ENCODE measurements at places on chromosomes 5 and 9.

DNA sequence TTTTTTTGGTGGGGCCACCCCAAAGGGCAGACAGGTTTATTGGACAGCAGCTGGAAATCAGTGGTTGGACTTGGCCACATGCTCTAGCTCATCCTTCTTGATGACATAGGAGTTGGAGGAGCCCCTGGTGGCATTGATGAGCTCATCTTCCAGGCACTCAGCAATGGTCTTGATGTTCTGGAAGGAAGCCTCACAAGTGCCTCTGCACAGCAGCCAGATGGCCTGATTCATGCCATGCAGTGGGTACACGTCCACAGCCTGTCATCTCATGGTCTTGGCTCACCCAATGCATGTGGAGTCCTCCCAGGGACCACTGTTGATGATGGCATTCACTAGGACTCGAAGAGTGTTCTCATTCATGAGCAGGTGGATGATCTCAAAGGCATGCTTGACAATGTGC, 11.3 kb upstream of the RCL1 start:
- DNase-seq = no peak

GRCh38 chr5:1549475-1550030, 25.8 kb upstream of the LPCAT1 start:
- DNase-seq = no peak

DNA sequence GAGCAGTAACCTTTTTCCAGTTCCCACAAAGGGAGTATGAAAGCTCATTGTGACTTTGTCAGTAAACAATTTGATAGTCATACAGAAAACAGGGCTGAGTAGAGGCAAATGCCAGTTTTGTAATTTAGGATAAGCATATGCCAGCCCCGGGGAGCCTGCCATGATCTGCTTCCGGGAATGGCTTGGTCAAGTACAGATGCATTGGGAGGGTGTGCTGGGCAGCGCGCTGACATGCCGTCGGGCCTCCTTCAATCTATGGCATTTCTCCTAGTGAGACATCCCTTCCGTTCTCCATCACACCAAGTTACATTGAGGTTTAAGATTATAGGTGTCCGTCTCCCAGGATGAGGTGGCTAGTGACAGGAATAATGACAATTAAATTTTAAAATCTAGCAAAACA, 48.6 kb downstream of the GNA14 start:
- no peak for DNase-seq

DNA sequence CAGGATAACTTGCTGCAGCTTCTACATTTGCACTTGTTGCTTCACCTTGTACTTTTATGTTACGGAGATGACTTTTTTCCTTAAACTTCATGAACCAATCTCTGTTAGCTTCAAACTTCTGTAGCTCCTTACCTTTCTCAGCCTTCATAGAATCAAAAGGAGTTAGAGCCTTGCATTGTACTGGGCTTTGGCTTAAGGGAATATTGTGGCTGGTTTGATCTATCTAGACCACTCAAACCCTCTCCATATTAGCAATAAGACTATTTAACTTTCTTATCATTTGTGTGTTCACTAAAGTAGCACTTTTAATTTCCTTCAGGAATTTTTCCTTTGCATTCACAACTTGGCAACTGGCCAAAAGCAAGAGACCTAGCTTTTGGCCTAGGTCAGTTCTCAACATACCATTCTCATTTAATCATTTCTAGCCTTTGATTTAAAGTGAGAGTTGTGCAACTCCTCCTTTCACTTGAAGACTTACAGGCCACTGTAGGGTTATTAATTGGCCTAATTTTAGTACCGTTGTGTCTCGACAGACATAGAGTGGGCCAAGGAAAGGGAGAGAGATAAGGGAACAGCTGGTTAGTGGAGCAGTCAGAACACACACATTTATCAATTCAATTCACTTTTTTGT, 63.7 kb downstream of the SHOC1 start:
- DNase-seq = no peak

GRCh38 chr5:133775584-133776304, 163.4 kb upstream of the FSTL4 start:
- no peak for DNase-seq

DNA sequence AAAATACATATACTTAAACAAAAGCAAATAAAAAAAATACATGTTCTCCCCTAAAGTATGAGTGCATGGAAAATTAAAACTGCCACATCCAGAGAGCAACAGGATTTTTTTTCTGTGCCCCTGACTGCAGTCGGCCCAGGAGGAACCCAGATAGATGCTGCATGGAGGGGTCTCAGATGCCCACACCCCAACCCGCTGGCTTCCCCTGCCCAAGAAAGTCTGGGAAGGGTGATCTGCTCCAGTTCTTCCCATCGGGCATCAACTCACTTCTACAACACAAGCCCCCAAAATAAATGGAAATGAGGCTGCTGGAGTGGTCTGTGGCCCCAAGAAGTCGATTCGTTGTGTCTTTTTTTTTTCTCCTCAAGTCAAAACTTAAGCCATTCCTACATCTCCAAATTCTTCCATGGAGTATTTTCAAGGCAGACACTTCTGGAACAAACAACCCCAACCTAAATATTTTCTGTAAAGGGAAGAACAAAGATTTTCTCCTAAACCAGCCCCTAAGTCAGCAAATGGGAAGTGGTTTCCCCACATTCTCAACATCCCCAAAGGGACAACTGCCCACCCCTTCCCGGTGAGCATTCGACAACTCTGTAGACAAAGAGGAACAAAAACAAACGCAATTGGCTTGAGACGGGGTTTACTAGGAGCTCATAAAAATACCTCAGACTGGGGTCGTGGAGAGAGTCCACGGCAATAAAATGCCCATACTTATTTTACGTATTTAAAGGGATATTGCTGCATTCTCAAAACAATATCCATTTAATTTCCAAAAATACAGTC, 46.7 kb downstream of the ROR2 start:
- peak; percentile 33 for DNase-seq

Data from large intestine (tissue), 12 donors.